Muscle of leg (tissue), 16 donors: ENCODE measurements at places on chromosomes 5 and 9.

- no peak overlapping the region for H3K27ac ChIP-seq
- no peaks in the 10 kb centered on the region for H3K4me1 ChIP-seq
- no peaks in the 10 kb centered on the region for H3K27me3 ChIP-seq
- no peak overlapping the region for H3K4me3 ChIP-seq
- no peaks in the 10 kb centered on the region for H3K36me3 ChIP-seq
These were observed 380.5 kb downstream of the SLCO4C1 start for GRCh38 chr5:101915554-101915953.

- H3K4me1 ChIP-seq = no peaks in the 10 kb centered on the region
- no peaks in the 10 kb centered on the region for H3K36me3 ChIP-seq
- H3K4me3 ChIP-seq = no peak overlapping the region
- peaks cover 14% of the 10 kb centered on the region for H3K27me3 ChIP-seq
- no peak for DNase-seq
These were observed 46.1 kb downstream of the MRPL36 start for GRCh38 chr5:1753490-1753889.

GRCh38 chr9:16726029-16726428 lies 144.4 kb downstream of the BNC2 start:
- no peaks in the 10 kb centered on the region for H3K36me3 ChIP-seq
- H3K4me3 ChIP-seq = peak overlapping the region; percentile 55
- H3K4me1 ChIP-seq = peaks cover 8% of the 10 kb centered on the region

GRCh38 chr5:154444556-154445421 lies 1.0 kb upstream of the SAP30L start:
- peak overlapping the region; percentile 95 for H3K4me3 ChIP-seq
- peak; percentile 14 for DNase-seq
- no peaks in the 10 kb centered on the region for H3K27me3 ChIP-seq
- H3K36me3 ChIP-seq = peaks cover 27% of the 10 kb centered on the region
